ENCODE measurements at places on chromosomes 3 and 15.
A peak's percentile ranks its signal among the peaks of the same experiment; 100 is the strongest.

- DNase-seq: no peak
Measured at GRCh38 chr3:98874602-98875249, 26.8 kb downstream of the DCBLD2 start.

- DNase-seq: no peak
Measured at GRCh38 chr15:34855413-34855812, 60.1 kb upstream of the ACTC1 start.

GRCh38 chr15:31178705-31179104 lies 77.2 kb upstream of the TRPM1 start:
- DNase-seq: no peak

GRCh38 chr3:71702131-71703024 lies 22.8 kb downstream of the EIF4E3 start:
- DNase-seq: peak; percentile 21

GRCh38 chr3:104066658-104067057 lies 1300.1 kb upstream of the ALCAM start:
- DNase-seq: no peak

DNA sequence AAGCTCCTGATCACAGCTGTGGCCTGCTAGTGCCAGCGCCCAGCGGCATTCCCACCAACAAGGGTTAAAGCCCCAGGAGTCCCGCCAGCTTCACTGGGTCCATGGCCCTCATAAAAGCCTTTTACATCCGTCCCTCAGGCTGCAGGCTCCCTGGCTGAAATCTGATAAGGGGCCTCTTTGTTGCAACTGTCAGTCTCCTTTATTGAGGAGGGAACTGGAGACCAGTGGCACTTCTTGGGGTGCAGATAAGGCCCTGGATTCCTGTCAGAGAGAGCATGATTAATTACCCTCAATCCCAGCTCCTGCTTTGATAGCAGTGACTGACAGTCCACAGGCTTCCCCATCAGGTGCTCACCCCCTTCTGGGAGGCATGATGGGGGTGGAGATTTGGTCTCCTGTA lies 30.9 kb upstream of the CLK3 start:
- DNase-seq: no peak

DNA sequence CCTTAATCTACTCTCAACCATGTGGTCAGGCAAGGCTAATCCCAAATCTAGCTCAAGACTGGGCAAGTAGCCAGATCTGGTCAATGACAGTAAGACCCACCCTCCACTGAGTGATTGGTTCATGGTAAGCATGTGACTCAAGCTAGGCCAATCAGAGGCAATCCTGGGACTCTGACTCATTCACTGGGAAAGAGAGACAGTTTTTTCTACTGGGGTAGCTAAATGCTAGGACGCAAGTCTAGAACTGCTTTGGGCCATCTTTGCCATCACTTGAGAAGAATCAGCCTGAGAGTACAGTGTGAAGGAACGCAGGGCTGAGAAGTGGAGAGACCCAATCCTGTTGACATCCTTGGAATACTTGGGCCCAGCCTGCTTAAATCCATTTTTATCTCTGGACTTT lies 9.4 kb upstream of the RAD18 start:
- no peak for DNase-seq

DNA sequence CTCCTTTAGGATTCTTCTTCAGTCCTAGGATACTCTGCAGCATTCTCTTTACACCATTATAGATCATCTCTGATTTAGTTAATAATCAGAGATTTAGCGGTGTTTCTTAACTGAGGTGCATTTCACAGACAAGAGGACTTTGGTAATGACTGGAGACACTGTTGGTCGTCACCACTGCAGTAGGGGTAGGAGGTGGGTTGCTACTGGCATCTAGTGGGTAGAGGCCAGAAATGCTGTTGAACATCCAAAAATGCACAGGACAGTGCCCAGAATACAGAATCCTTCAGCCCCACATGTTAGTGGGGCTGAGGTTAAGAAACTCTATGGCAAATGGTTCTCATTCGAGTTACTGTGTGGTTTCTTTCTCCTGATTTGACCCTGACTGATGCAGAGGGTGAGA lies 80.4 kb upstream of the LMCD1 start:
- no peak for DNase-seq

DNA sequence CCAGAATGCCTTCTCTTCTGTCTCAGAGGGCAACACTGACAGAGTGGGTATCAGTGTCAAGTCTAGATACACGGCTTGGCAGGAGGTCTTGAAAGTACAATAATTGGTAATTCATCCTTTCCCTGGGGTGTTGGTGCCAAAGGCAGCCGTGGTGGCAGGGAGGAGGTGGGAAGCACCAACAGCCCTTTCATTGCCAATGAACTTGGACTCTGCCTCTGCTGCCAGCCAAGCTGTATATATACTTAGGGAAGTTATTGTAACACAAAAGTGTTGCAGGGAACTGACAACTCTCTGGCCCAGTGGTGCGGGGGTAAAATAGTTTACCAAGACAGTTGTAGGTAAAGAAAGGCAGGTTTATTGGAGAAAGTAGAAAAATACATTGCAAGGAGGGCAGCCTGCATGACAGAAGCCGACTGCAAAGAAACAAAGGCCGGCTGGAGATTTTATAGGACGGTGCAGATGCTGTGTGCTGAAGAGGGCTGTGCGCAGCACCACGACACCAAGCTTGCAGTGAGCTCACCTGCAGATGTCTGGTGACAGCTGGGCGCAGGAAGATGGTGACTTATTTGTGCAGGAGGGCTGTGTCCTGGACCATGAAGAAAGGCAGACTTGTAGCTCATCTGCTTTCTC lies 4.0 kb upstream of the FAM3D start:
- DNase-seq: no peak
